ENCODE measurements at places on chromosomes 4 and X.

- no peak for DNase-seq
Observed at GRCh38 chr4:169159624-169160171, 111.1 kb downstream of the SH3RF1 start.

DNA sequence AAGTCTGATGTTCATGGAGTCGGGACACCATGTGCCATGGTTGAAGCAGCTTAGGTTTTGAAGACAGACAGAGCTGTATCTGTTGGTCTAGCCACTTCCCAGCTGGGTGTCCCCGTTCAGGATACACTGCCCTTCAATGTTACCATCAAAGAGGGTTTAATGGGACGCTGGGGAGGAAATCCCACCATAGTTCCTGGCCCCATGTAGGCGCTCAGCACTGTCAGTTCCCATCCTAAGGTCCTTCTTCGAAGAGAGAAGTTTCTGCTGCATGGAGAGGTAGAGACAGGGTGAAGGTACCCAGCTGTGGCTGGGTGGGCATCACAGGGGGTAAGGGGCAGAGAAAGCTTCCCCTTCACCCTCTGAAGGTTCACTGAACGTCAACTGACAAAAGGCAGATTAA, 3.7 kb downstream of the MGST2 start:
- no peak for DNase-seq

- DNase-seq, result no peak
Observed at GRCh38 chr4:83075311-83076095, 39.0 kb downstream of the PLAC8 start.

- DNase-seq, result no peak
Observed at GRCh38 chr4:25900310-25900709, 13.7 kb upstream of the SMIM20 start.

DNA sequence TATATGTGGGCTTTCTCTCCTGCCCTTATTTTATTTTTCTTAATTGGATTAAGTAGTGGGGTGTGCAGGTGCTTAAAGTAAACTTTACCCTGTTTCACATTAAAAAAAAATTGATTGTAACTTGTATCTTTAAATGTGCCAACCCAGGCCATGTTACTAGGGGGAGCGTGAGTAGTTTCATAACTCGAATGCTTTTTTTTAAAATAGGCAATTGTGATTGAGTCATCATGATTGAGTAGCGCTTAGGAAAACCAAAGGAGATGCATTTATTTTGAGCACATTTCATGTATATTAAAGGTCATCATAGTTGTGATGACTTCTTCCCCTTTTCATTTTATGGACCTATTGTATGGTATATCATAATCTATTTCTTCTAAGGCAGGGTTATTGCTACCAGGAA, 32.2 kb downstream of the GPAT3 start:
- DNase-seq, result no peak

DNA sequence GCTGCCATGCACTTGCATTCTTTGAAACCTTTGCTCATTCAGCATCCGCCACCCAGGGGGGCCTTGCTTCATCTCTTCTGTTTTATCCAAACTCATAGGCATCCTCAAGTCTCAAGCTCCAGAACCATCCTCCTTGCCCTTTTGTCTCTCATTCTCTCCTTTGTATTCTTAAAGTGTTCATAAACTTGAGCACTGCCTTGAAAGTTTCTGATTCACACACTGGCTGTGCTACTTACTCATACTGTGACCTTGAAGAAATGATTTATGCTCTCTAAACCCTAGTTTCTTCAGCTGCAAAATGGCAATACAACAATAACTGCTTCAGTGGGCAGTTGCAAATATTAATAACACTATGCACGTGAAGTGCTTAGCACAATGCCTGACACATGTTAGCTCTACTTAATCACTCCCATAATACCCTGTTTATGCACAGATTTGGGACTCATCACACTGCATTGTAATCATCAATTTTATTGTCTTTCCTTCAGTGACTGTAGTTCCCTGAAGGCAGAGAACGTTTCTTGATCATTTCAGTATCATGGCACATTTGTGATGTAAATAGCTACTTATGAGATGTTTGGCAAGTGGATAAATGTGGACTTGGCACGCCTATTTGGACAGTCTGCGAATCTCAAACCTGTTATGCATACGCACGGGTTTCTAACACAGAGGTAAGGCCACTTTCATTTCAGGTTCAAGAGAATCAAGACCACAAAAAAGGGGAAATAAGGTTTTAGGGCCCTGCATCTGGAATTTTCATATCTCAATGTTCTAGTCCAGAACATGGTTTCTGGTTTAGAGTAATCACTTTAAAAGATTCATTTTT, 291.0 kb downstream of the LDB2 start:
- DNase-seq, result no peak

DNA sequence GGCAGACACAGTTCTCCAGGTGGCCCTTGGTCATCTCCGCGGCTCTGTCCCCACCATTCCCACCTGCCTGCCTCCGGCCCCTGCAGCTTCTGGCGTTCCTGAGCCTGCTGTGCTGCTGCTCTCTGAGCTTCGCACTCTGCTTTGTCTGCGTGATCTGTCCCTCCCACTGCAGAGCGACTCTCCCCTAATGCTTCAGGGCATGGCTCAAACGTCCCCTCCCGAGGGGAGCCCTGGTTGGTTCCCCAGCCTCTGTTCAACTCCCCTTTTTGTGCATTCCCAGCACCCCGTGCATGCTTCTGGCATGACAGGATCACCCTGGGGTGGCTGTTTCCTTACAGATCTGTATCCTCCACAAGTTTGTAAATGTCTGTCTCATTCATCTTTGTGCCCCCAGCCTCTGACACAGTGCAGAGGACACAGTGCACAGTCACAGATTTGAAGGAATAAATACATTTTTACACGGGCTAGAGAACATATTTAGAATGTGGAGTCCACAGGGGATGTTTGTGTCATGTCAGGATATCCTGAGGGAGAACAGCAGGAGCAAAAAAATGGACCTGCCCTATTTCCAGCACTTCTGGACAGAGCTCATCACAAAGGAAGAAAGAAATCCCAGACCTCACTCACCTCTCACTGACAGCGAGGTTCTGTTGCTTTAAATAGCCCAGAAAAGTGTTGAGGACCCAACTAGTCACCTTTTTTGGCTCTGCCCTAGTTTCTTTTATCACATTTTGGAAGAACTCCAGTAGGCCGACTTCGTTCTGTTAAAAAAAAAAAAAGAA, 72.6 kb downstream of the GATB start:
- no peak for DNase-seq

DNA sequence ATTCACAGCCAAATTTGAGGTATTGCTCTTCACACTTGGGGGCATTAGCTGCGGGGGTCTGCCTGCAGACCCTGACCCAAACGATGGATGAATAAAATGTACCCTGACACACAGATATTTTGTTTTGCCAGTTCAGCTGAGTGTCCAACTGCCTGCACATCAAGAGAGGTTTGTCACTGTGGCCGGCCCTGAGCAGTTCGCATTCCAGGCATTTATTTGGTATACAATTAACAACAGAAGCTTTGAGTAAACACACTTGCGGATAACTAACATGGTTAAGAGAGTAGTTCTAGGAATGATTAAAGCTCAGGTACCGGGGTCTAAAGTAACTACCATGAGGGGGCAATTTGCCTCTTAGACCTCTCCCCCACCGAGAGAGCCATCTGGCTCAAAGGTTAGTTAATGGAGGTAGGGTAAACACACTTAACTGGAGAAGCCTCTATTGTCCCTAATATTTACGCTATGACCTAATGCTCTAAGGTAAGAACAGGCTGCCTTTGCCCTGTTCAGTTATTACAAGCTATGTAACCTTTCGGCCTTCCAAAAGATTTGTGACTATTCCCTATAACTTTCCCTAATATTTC, 162.0 kb downstream of the SNCA start:
- DNase-seq, result no peak
